ENCODE measurements at places on chromosomes 13 and 19.

GRCh38 chr19:1027650-1028061, 1.2 kb downstream of the CNN2 start:
- H3K27ac ChIP-seq: peak overlapping the region; percentile 93
- H3K4me1 ChIP-seq: peaks cover 49% of the 10 kb centered on the region
- peak overlapping the region; percentile 85 for H3K4me3 ChIP-seq
- no peak for DNase-seq

- peak; percentile 93 for DNase-seq
- peak overlapping the region; percentile 6 for H3K4me3 ChIP-seq
- H3K27ac ChIP-seq: peak overlapping the region; percentile 80
These were observed 21.5 kb downstream of the NFIC start for GRCh38 chr19:3387645-3388589.

- no peaks in the 10 kb centered on the region for H3K27me3 ChIP-seq
- no peak for DNase-seq
- peak overlapping the region; percentile 70 for H3K27ac ChIP-seq
- H3K36me3 ChIP-seq: no peaks in the 10 kb centered on the region
- H3K4me1 ChIP-seq: peaks cover 28% of the 10 kb centered on the region
- H3K4me3 ChIP-seq: no peak overlapping the region
These were observed 13.1 kb upstream of the SCEL start for GRCh38 chr13:77522444-77522843.

GRCh38 chr13:113109151-113110047, 3.8 kb downstream of the F7 start:
- H3K4me3 ChIP-seq: peak overlapping the region; percentile 53
- no peak overlapping the region for H3K27ac ChIP-seq
- no peaks in the 10 kb centered on the region for H3K36me3 ChIP-seq
- DNase-seq: peak; percentile 67
- peaks cover 15% of the 10 kb centered on the region for H3K4me1 ChIP-seq

- no peak for DNase-seq
- H3K27ac ChIP-seq: no peak overlapping the region
- no peaks in the 10 kb centered on the region for H3K4me1 ChIP-seq
- no peaks in the 10 kb centered on the region for H3K36me3 ChIP-seq
These were observed 47.4 kb upstream of the PCDH20 start for GRCh38 chr13:61463024-61463423.

DNA sequence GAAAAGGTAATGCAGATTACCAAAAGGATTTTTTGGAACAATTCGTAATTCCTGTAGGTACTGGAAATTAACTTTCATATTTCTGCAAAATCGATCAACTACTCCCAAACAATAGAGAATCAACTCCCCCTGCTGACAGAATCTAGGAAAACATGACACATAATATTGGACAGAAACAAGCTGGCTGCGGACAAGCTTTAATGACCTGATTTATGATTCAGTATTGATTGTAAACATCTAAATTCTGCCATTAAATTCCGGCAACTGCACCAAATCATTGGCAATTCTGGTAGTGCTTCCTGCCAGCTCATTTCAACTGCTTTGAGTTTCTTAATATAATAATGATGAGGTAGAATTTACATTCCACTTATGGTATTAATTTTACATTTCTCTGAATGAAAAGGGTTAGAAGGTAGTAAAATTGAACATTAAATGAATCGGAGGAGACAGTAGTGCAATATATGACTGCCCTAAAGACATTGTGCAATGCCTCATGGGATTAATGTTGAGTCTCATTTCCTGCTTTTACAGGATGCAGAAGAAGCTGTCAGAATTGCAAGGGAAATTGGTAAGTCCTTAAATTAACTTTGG, 146.5 kb downstream of the PCCA start:
- H3K27me3 ChIP-seq: no peaks in the 10 kb centered on the region
- no peak for DNase-seq
- H3K27ac ChIP-seq: no peak overlapping the region
- H3K4me1 ChIP-seq: peaks cover 19% of the 10 kb centered on the region

- peak overlapping the region; percentile 48 for H3K4me3 ChIP-seq
- no peak for DNase-seq
- no peaks in the 10 kb centered on the region for H3K36me3 ChIP-seq
- peak overlapping the region; percentile 18 for H3K27ac ChIP-seq
These were observed 9.4 kb upstream of the CACNG6 start for GRCh38 chr19:53982001-53982451.

GRCh38 chr19:45130888-45131615, 29.7 kb downstream of the NKPD1 start:
- H3K4me3 ChIP-seq: no peak overlapping the region
- no peaks in the 10 kb centered on the region for H3K27me3 ChIP-seq
- no peaks in the 10 kb centered on the region for H3K36me3 ChIP-seq
- no peak overlapping the region for H3K27ac ChIP-seq
- H3K4me1 ChIP-seq: no peaks in the 10 kb centered on the region

GRCh38 chr19:34402074-34402600, 2.1 kb upstream of the PDCD2L start:
- no peak overlapping the region for H3K27ac ChIP-seq
- peaks cover 36% of the 10 kb centered on the region for H3K36me3 ChIP-seq
- H3K4me3 ChIP-seq: no peak overlapping the region
- peaks cover 6% of the 10 kb centered on the region for H3K4me1 ChIP-seq

GRCh38 chr13:101308247-101309013, 107.9 kb downstream of the NALCN start:
- no peaks in the 10 kb centered on the region for H3K36me3 ChIP-seq
- no peaks in the 10 kb centered on the region for H3K4me1 ChIP-seq
- DNase-seq: no peak
- H3K27ac ChIP-seq: peak overlapping the region; percentile 14
- H3K4me3 ChIP-seq: no peak overlapping the region
- no peaks in the 10 kb centered on the region for H3K27me3 ChIP-seq

- no peaks in the 10 kb centered on the region for H3K36me3 ChIP-seq
- no peak for DNase-seq
- no peaks in the 10 kb centered on the region for H3K27me3 ChIP-seq
These were observed 695.3 kb downstream of the DIAPH3 start for GRCh38 chr13:59468396-59468795.

- no peak for DNase-seq
- no peaks in the 10 kb centered on the region for H3K36me3 ChIP-seq
- H3K4me1 ChIP-seq: no peaks in the 10 kb centered on the region
- no peak overlapping the region for H3K4me3 ChIP-seq
- H3K27me3 ChIP-seq: peaks cover 17% of the 10 kb centered on the region
These were observed 8.1 kb upstream of the SEMA6B start for GRCh38 chr19:4567584-4568071.

- H3K27me3 ChIP-seq: no peaks in the 10 kb centered on the region
- peak; percentile 76 for DNase-seq
- no peak overlapping the region for H3K27ac ChIP-seq
- H3K4me1 ChIP-seq: peaks cover 24% of the 10 kb centered on the region
- H3K36me3 ChIP-seq: peaks cover under 1% of the 10 kb centered on the region
- H3K4me3 ChIP-seq: no peak overlapping the region
These were observed 11.1 kb downstream of the ATP4B start for GRCh38 chr13:113646921-113647340.

GRCh38 chr19:35459414-35460082, 11.5 kb downstream of the FFAR2 start:
- H3K27ac ChIP-seq: no peak overlapping the region
- H3K27me3 ChIP-seq: no peaks in the 10 kb centered on the region
- peaks cover 16% of the 10 kb centered on the region for H3K4me1 ChIP-seq
- H3K36me3 ChIP-seq: no peaks in the 10 kb centered on the region
- no peak for DNase-seq
- no peak overlapping the region for H3K4me3 ChIP-seq

DNA sequence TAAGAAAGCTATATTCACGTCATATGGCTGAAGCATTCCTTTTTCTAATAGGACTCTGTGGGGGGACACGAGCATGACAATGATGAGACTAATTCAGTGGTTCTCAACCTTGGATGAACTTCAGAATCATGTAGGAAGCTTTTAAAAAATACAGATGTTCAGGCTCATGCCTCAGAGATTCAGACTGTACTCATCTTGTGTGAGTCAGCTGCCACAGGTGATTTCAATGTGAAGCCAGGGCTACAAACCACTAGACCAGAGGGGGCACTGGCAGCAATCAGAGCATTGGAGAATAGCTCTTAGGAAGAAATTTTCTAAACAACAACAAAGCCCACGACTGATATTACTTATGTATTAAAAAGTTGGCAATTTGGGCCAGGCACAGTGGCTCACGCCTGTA, 91.7 kb downstream of the SERP2 start:
- no peaks in the 10 kb centered on the region for H3K36me3 ChIP-seq
- H3K27ac ChIP-seq: no peak overlapping the region
- H3K4me3 ChIP-seq: no peak overlapping the region
- no peak for DNase-seq

- H3K27ac ChIP-seq: no peak overlapping the region
- no peak overlapping the region for H3K4me3 ChIP-seq
- H3K36me3 ChIP-seq: no peaks in the 10 kb centered on the region
- peaks cover 8% of the 10 kb centered on the region for H3K27me3 ChIP-seq
- no peak for DNase-seq
These were observed 9.2 kb upstream of the HS6ST3 start for GRCh38 chr13:96080676-96081075.

DNA sequence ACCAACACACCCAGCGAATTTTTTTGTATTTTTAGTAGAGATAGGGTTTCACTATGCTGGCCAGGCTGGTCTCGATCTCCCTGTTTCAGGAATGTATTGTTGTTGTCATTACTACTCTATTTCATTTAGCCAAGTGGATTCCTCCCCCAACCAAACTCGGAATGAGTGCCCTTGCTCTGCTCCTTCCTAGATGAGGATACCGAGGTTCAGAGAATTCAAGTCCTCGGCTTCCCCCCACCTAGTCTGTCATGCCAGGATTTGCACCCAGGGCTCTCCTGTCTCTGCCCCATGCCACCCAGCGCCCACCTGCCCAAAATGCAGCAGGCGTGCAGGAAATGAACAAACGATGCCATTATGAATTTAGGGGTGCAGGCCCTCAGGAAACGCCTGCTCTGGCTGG, 3.5 kb upstream of the SPACA4 start:
- no peaks in the 10 kb centered on the region for H3K4me1 ChIP-seq
- peaks cover 10% of the 10 kb centered on the region for H3K27me3 ChIP-seq
- H3K4me3 ChIP-seq: no peak overlapping the region
- H3K27ac ChIP-seq: no peak overlapping the region
- no peaks in the 10 kb centered on the region for H3K36me3 ChIP-seq

- no peaks in the 10 kb centered on the region for H3K4me1 ChIP-seq
- no peaks in the 10 kb centered on the region for H3K36me3 ChIP-seq
- H3K4me3 ChIP-seq: no peak overlapping the region
- no peak for DNase-seq
- H3K27ac ChIP-seq: no peak overlapping the region
These were observed 28.9 kb upstream of the TPP2 start for GRCh38 chr13:102567857-102568256.

DNA sequence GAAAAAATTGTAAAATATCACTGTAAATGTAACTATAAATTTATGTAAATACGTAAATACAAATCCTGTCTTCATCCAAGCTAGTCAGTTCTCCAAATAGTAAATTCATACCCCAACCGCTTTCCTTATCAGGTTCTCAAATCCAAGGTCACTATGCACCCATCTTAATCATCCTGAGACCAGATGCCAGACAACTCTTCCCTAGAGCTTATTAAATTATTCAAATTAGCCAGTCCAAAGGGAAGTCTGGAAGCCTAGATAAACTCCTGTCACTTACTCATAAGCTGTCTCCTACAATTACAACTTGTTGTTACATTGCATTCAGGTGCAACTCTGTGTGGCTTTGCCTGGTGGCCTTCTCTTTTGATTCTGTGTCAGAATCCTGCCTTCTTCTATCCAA, 836.1 kb upstream of the PCDH20 start:
- DNase-seq: no peak
- H3K27me3 ChIP-seq: no peaks in the 10 kb centered on the region
- no peaks in the 10 kb centered on the region for H3K4me1 ChIP-seq
- no peaks in the 10 kb centered on the region for H3K36me3 ChIP-seq
- no peak overlapping the region for H3K4me3 ChIP-seq

DNA sequence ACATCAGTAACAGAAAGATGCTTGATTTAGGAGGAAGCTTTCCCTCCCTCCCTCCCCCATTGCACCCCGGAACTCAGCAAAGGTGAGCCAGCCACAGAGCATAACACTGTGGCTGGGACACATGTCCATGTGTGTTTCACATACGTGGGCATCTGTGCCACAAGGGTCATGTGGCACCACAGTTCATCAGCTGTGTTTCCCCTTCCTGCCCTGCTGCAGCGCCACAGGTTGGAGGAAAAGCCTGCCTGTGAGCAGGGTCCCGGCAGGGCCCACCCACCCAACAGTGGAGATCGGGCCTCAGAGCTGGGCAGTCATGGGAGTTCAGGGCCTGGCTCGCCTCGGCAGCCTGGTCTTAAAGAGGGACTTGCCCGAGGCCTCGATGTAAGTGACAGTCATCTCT, 2.8 kb downstream of the ACP5 start:
- peaks cover 3% of the 10 kb centered on the region for H3K27me3 ChIP-seq
- no peak for DNase-seq
- H3K4me1 ChIP-seq: peaks cover 18% of the 10 kb centered on the region
- H3K27ac ChIP-seq: no peak overlapping the region
- no peaks in the 10 kb centered on the region for H3K36me3 ChIP-seq
- no peak overlapping the region for H3K4me3 ChIP-seq

- H3K36me3 ChIP-seq: no peaks in the 10 kb centered on the region
- H3K27me3 ChIP-seq: no peaks in the 10 kb centered on the region
- no peak overlapping the region for H3K27ac ChIP-seq
These were observed 136.4 kb upstream of the HTR2A start for GRCh38 chr13:47033216-47033615.

DNA sequence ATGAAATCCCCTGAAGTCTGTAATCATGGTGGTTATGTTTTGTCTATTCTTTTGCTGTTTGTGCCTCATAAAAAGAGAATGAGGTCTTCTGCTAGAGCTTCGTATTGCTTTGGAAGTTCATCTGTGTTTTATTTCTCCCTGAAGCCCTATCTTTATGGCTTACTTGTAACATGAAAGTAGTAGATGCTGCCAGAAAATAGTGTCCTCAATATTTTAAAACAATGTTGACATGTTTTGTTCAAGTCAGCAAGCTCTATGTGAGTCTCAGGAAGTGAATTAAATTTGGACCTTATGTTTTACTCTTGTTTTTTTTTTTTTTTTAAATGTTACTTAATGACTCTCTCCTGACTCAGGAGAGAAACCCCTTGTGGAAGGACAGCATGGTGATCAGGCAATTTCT, 130.5 kb downstream of the B3GLCT start:
- peaks cover 11% of the 10 kb centered on the region for H3K36me3 ChIP-seq
- H3K27ac ChIP-seq: no peak overlapping the region
- no peak overlapping the region for H3K4me3 ChIP-seq

DNA sequence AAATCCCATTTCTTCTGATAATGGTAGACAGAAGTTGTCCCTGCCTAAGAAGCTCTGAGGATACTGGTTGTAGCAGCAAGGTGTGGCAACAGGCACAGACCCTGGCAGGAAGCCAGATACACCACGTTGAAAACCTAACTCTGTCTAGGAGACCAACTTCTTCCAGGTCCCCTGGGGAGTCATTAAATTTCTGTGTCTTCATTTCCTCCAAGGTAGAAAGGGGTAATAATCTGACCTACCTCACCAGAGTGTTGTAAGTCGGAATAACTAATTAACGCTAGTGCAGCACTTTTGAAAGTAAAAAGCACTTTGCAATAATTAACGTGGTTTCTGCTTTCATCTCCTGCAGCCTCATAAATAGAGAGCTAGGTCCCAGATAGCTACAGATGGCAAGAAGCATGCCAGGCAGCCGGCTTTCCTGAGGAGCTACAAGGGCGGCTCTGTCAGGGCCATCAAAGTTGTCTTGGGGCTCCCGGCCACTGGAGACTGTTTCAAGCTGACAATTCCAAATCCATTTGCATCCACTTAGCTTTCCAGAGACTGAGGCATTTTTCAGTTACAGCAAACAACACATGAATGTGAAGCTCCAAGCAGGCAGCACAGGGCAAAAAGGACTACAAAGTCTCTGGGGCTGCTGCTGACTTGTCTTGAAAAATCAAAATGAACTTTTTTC, 176.2 kb downstream of the FOXO1 start:
- H3K27me3 ChIP-seq: peaks cover 3% of the 10 kb centered on the region
- no peak overlapping the region for H3K27ac ChIP-seq
- no peak for DNase-seq
